ENCODE measurements at places on chromosomes 2 and 18. TPM values are rescaled to one million over a fixed set of nuclear protein-coding genes. Genes with fewer than 3 reads are reported as not detected.

- H3K36me3 ChIP-seq: no peaks in the 10 kb centered on the region
- no peak for DNase-seq
- H3K4me3 ChIP-seq: no peak overlapping the region
- H3K4me1 ChIP-seq: no peaks in the 10 kb centered on the region
Measured at GRCh38 chr2:188085421-188085820, 206.3 kb upstream of the GULP1 start.

DNA sequence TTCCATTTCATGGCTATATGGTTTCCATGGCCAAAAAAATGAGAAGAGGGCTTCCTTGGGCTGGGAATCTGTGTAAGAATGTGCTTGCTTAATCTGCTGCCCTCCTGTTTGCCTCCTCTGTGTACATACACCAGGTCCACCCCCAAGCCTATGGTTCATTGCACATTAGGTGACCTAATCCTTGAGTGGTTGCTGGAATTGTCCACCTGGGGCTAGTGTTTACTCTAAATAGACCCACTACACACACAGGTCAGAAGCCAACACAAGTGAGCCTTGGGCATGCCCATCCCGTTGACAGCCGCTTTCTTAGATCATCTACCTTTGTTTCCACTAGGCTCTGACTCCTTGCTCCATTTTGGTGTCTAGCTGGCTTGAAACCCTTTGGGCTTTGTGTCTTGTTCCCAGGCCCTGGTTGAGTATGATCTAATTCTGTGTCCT lies 59.2 kb upstream of the ATL2 start:
- H3K27me3 ChIP-seq: peaks cover 13% of the 10 kb centered on the region
- no peak for DNase-seq
- H3K4me3 ChIP-seq: no peak overlapping the region
- H3K27ac ChIP-seq: no peak overlapping the region
- no peaks in the 10 kb centered on the region for H3K36me3 ChIP-seq

TUBB6 gene
- total RNA-seq: 8.3 TPM

DNA sequence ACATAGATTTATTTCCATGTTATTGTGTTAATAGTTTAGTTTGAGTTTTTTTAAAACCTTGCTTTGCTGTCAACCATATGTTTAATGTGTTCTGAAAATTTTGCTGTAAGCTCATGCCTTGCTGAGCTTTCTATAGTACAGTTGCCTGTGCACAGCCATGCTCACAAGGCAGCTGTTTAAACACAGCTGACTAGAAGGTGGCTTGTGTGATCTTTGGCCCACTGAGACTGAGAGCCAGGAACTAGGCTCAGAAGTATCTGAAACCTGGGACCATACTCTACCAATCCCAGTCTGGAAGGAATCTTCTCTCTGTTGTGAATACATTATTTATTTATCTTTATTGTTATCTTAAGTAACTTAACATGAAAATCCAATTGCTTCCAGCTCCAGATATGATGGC lies 350.5 kb downstream of the KIAA1328 start:
- H3K27me3 ChIP-seq: no peaks in the 10 kb centered on the region
- no peaks in the 10 kb centered on the region for H3K4me1 ChIP-seq
- no peaks in the 10 kb centered on the region for H3K36me3 ChIP-seq
- no peak overlapping the region for H3K27ac ChIP-seq
- DNase-seq: no peak
- no peak overlapping the region for H3K4me3 ChIP-seq

DNA sequence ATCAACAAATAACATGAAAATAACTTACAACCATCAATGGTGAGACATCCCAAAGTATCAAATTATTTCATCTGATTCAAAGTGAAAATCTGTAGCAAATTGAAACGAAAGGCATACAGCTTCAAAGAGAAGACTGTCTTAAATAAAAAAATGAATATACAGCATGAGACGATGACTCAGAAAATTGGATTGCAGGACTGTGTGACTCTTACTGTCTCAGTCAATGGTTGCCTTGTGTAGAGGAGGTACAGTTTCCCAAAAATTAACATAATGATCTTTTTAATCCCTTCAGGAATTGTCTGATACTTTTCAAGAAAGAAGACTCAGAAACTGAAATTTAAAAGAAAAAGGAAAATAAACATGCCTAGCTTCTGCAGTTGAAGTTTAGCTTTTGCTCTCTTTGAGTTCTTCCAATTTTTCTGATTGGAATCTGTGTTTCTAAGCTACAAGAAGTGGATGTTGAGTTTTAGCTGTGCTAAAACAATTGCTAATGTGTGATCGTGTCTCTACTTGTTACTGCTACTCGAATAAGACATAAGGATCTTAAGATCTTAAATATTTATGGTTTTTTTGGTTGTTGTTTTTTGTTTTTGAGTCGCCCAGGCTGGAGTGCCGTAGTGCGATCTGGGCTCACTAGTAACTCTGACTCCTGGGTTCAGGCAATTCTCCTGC lies 41.1 kb upstream of the EPB41L3 start:
- no peak for DNase-seq
- H3K4me3 ChIP-seq: no peak overlapping the region
- no peak overlapping the region for H3K27ac ChIP-seq
- no peaks in the 10 kb centered on the region for H3K4me1 ChIP-seq

DNA sequence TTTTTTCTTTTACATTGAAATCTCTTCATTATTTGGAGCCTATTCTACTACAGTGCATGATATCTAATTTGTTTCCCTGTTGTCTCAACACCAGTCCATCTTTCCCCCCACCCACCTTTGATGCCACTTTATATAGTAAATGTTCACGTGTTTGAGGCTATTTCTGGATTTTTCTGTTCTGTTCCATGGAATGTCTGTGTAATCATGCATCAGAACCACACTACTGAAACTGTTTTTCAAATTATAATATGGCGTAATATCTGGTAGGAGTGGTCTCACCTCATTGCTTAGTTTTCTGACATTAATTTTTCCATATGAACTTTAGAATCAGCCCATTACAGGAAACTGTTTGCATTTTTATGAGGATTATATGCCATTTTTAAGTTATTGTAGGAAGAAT lies 19.1 kb upstream of the NARS1 start:
- H3K36me3 ChIP-seq: peaks cover 31% of the 10 kb centered on the region
- no peak overlapping the region for H3K27ac ChIP-seq
- no peaks in the 10 kb centered on the region for H3K4me1 ChIP-seq
- DNase-seq: no peak

CRYGD gene
- not detected for total RNA-seq

- H3K4me1 ChIP-seq: no peaks in the 10 kb centered on the region
- H3K27ac ChIP-seq: no peak overlapping the region
- DNase-seq: no peak
- peaks cover 4% of the 10 kb centered on the region for H3K27me3 ChIP-seq
- H3K4me3 ChIP-seq: no peak overlapping the region
- no peaks in the 10 kb centered on the region for H3K36me3 ChIP-seq
Measured at GRCh38 chr2:20180676-20181648, 44.0 kb downstream of the SDC1 start.

GRCh38 chr2:47309952-47310800 lies 92.8 kb upstream of the MSH2 start:
- no peak for DNase-seq
- no peak overlapping the region for H3K27ac ChIP-seq
- H3K27me3 ChIP-seq: peaks cover 21% of the 10 kb centered on the region
- no peak overlapping the region for H3K4me3 ChIP-seq

DNA sequence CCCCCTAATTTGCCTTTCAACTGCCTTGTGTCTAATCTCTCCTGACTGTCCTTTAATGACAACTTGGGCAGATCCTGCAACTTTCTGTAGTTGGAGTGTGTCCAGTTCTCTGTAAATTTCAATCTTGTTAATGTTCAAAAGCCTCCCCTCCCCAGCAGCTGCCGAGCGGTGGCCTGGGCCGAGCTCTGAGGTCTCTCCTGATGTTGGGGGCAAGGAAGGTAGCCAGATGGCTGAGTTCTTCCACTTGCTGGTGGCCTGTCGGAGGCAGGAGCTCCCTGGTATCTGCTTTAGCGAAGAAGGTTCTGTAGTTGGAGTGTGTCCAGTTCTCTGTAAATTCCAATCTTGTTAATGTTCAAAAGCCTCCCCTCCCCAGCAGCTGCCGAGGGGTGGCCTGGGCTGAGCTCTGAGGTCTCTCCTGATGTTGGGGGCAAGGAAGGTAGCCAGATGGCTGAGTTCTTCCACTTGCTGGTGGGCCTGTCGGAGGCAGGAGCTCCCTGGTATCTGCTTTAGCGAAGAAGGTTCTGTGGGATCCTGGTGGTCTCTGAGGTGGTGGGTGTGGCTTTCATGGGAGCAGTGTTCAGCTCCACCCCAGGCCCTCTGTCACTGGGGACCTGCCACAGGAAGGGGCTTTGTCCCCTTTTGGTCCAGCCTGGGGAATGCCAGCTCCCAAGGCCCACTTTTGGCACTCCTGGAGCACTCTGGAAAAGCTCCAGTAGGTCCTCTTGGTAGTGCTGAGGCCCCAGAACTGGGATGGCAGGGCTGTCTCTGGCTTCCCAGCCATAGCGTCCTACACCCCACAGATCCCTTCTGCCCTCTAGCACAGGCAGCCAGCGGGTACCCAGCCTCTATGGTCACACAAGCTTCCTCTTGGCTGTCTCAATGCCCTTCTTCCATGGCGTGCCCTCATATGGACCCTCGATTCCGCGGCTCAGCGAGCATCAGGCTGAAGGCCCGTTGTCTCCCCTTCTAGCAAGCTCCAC lies 211.9 kb downstream of the ALPK2 start:
- H3K27ac ChIP-seq: no peak overlapping the region
- H3K36me3 ChIP-seq: no peaks in the 10 kb centered on the region
- H3K4me3 ChIP-seq: no peak overlapping the region
- peaks cover 10% of the 10 kb centered on the region for H3K27me3 ChIP-seq

DNA sequence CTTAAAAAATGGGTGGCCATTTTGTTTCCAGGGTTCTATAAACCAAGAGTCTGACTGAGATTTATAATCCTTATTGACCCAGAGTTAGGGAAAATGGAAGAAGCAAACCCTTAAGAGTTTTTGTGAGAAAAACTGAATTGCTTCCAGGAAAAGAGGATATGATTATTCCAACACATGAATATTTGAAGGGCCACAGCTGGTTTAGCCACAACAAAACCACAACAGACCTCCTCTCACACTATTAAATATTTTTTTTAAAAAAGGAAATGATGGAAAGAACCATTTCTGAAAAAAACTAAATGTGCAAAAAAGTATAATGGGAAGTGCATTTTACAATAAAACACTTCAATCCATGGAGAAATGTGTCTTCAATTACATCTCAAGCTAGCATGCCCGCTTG lies 182.7 kb downstream of the ETAA1 start:
- no peak for DNase-seq
- no peaks in the 10 kb centered on the region for H3K36me3 ChIP-seq
- no peak overlapping the region for H3K4me3 ChIP-seq
- H3K27ac ChIP-seq: no peak overlapping the region
- H3K4me1 ChIP-seq: no peaks in the 10 kb centered on the region
- no peaks in the 10 kb centered on the region for H3K27me3 ChIP-seq

GRCh38 chr2:121052023-121052422 lies 233.0 kb downstream of the TFCP2L1 start:
- H3K27ac ChIP-seq: no peak overlapping the region
- H3K36me3 ChIP-seq: no peaks in the 10 kb centered on the region
- H3K4me3 ChIP-seq: no peak overlapping the region
- H3K27me3 ChIP-seq: no peaks in the 10 kb centered on the region

DNA sequence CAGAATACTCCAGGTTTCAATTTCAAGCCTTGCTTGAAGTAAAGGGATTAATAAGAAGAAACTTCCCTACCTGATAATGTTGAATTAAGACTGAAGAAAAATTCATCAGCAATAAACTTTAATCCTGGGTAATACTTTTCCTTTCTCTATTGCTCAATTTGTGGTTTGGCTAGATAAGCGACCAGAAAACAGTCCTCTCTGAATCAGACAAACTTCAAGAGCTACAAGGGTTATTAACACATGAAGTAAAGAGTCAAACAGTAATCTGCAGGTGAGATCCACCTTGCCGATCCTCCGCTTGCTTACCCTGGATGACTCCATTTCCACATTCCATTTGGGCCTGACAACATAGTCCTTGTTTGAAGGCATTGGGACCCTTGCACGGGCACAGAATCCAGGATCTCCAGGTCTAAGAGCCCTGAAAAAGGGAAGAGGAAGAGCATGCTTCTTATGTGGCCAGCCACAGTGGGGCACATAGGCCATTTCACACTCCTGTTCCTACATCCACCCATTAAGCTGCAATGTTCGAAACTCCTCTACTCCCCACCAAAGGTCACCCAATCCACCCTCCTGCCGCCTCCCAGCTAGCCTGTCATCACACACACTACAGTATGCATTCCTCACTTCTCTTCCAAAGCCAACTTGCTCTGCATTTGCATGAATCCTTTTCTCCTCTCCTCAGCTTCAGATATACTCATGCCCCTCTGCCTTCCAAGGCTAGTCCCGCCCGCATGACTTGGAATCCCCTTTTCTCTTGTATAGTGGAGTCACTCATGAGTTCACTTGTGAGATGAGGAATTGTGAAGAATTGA lies 39.8 kb downstream of the IWS1 start:
- H3K4me3 ChIP-seq: no peak overlapping the region
- no peak for DNase-seq
- H3K36me3 ChIP-seq: peaks cover 69% of the 10 kb centered on the region
- H3K27me3 ChIP-seq: no peaks in the 10 kb centered on the region

GRCh38 chr2:208426412-208427045 lies 19.9 kb downstream of the PTH2R start:
- no peak overlapping the region for H3K27ac ChIP-seq
- no peaks in the 10 kb centered on the region for H3K4me1 ChIP-seq
- H3K36me3 ChIP-seq: no peaks in the 10 kb centered on the region
- DNase-seq: no peak
- no peaks in the 10 kb centered on the region for H3K27me3 ChIP-seq

DNA sequence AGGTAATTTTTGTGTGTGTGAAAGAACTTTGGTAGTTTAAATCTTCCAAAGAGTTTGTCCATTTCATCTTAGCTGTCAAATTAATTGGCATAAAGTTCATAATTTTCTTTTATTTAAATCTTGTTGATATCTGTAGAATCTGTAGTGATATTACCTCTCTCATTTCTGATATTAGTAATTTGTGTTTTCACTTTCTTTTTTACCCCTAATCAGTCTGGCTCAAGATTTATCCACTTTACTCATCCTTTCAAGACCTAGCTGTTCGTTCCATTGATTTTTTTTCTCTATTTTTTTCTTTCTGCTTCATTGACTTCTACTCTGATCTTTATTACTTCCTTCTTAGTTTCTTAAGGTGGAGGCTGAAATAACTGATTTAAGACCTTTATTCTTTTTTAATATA lies 142.5 kb upstream of the OTX1 start:
- no peak for DNase-seq
- no peak overlapping the region for H3K4me3 ChIP-seq
- no peak overlapping the region for H3K27ac ChIP-seq
- no peaks in the 10 kb centered on the region for H3K4me1 ChIP-seq

DNA sequence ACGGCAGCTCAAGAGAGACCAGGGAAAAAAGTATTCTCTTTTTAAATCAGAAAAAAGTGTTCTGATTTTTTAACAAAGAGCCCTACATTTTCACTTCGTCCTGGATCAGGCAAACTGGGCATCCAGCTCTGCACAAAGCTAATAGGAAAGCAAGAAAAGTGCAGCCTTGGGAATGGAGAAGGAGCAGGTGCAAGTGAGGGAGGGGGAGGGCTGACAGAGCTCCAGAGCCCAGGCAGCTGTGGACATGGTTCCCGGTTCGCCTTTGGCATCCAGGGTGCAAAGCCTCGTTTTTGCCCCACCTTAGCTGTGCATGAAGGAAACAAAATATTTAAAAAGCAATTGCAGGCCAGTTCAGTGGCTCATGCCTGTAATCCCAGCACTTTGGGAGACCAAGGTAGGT lies 82.2 kb downstream of the FAM124B start:
- H3K36me3 ChIP-seq: no peaks in the 10 kb centered on the region
- H3K4me1 ChIP-seq: no peaks in the 10 kb centered on the region
- no peak overlapping the region for H3K27ac ChIP-seq
- no peak for DNase-seq
- H3K27me3 ChIP-seq: peaks cover 21% of the 10 kb centered on the region

GRCh38 chr2:27890146-27890923 lies at the start of the genes BABAM2 and RBKS:
BABAM2 (plus strand) TSS chr2:27890729; CDS start chr2:27894557, 3,828 bp downstream.
RBKS (minus strand) TSS chr2:27890387; CDS start chr2:27890345, 42 bp downstream.
- peak within 1 kb of the TSS; percentile 99 for H3K27ac ChIP-seq
- peaks cover 22% of the 10 kb centered on the region for H3K36me3 ChIP-seq
- H3K27me3 ChIP-seq: peaks cover 2% of the 10 kb centered on the region
- H3K4me3 ChIP-seq: peak within 1 kb of the TSS; percentile 96
- peaks cover 53% of the 10 kb centered on the region for H3K4me1 ChIP-seq
